ENCODE measurements at places on chromosomes 12 and 14.

DNA sequence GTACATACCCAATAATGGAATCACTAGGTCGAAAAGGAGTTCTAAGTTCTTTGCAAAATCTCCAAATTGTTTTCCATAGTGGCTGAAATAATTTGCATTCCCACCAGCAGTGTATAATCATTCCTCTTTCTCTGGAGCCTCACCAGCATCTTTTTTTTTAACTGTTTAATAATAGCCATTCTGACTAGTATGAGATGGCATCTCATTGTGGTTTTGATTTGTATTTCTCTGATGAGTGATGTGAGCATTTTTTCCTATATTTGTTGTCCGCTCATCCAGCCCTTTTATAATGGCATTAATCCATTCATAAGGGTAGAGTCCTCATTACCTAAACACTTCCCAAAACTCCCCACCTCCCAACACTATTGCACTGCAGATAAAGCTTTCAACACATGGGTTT lies 278.3 kb downstream of the SEC23A start:
- DNase-seq = no peak

GRCh38 chr12:39830171-39830570 lies 210.6 kb upstream of the ABCD2 start:
- DNase-seq = no peak

- no peak for DNase-seq
These were observed 130.4 kb downstream of the BRMS1L start for GRCh38 chr14:35956376-35957085.

DNA sequence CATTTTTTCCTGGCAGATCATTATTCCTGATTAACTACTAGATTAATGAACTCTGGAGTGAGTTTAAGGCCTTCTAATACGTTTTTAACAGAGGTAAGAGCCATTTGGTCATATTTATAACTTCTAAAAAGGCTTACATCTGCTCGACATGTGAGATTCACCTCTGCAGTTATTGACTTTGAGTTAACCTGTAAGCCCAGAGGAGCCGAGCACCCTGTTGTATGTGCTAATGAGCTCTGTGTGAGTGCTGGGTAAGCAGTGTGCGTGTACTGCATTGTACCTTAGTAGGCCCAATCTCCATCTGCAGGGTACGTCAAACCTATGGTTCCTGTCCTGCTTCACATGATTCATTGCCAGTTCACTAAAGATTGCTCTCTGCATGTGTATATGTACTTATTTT lies 18.9 kb downstream of the SLC4A8 start:
- no peak for DNase-seq

- DNase-seq = no peak
These were observed 141.0 kb upstream of the ALG10B start for GRCh38 chr12:38175538-38175937.

DNA sequence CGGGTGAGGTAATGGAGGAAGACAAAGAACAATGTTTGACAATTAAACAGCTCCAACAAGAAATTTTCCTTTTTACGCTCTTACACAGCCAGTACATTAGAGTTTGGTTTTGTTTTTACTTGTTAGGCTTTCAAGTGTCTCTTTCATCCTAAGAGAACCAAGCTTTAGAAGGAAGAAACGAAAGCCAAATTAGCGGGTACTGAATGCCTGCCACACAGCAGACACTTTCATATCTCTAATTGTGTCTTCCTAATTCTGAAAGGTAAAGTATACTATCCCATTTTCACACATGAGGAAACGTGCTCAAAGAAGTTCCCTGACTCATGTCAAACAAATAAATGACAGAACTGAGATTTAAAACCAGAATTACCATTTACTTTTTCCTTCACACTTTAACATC lies 65.0 kb downstream of the CDK17 start:
- no peak for DNase-seq

GRCh38 chr14:103404920-103405319 lies 19.7 kb downstream of the MARK3 start:
- DNase-seq = no peak

- DNase-seq = no peak
These were observed 64.8 kb upstream of the HIF1A start for GRCh38 chr14:61630399-61631044.

DNA sequence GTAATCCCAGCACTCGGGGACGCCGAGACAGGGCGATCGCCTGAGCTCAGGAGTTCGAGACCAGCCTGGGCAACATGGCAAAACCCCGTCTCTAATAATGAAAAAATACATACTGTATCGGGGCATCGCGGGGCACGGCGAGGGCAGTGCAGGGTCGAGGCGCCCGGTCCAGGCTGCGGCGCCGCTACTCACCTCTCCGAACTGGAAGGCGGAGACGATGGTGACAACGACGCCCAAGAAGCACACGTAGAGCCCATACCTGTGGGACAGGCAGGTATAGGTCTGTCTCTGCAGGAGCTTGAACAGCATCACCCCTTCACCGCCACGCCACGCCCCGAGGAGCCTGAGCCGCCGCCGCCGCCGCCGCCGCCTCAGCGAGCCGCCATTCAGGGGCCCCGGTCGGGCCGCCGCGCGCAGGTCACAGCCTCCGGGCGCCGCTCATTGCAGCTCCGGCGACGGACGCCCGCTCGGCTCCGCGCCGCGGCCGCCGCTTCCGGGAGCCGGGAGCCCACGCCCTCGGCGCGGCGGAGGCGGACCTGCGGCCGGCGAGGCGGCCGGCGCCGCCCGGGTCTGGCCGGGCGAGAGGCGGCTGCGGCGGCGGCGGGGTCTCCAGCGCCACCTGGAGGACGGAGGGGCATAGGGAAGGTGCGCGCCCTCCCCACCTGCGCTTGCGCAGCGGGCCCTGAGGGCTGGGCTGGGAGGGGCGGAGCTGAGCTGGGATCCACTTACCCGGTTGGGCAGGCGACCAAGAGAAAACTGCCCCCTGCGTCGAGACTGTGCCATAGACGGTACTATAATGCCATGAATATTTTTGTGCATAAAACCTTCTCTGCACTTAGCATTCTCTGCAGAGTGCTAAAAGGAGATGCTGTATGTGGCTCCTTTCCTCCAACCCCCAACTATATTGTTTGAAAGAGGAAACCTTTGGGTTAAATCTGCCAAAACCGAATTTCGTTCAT lies at the start of gene GNPTAB:
GNPTAB (minus strand) TSS at position 593 of the 959 bp plus-strand sequence; CDS start at position 309, 284 bp downstream.
- DNase-seq = peak; percentile 99

GRCh38 chr14:26175658-26176057 lies 422.2 kb downstream of the NOVA1 start:
- no peak for DNase-seq

- DNase-seq = no peak
These were observed 5.7 kb downstream of the GNG2 start for GRCh38 chr14:51865953-51866747.

DNA sequence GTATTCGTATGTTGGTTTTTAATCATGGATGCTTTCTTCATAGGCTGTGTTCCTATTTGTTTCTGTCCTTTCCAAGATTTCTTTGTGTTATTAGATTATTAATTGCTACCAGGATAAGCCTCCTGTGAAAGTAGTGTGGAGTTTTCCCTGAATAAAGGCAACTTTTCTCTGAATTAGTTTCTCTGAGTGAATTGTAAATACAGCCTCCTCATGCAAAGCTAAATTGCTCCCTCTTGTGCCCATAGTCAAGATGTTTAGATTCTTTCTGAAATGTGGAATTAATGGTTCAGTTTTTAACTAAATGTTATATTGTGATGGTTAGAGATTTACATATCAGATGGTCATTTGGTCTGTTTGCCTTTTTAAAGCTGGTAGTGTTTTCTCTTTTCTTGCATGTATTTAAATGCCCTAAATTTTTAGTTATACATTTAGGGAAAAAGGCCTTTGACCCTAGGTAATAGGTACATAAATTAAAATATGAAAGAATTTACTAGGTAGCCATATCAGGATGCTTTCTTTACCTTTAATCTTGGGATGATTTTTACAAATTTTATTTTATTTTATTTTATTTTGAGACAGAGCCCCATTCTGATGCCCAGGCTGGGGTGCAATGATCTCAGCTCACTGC lies 8.9 kb downstream of the APAF1 start:
- DNase-seq = no peak

- DNase-seq = no peak
These were observed 7.2 kb downstream of the CPNE8 start for GRCh38 chr12:38898001-38898684.

DNA sequence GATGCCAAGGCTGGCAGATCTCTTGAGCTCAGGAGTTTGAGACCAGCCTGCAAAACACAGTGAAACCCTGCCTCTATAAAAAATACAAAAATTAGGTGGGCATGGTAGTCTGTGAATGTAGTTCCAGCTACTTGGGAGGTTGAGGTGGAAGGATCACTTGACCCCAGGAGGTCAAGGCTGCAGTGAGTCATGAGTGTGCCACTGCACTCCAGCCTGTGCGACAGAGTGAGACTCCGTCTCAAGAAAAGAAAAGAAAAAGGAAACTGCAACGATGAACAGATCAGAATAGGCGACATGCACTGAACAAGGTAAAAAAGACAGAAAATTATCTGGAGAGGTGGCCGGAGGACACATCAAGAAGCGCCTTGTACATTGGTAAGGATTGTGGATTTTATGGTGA lies 273.7 kb upstream of the AMIGO2 start:
- DNase-seq = no peak

- DNase-seq = no peak
These were observed 90.2 kb downstream of the FUT8 start for GRCh38 chr14:65502676-65503124.

DNA sequence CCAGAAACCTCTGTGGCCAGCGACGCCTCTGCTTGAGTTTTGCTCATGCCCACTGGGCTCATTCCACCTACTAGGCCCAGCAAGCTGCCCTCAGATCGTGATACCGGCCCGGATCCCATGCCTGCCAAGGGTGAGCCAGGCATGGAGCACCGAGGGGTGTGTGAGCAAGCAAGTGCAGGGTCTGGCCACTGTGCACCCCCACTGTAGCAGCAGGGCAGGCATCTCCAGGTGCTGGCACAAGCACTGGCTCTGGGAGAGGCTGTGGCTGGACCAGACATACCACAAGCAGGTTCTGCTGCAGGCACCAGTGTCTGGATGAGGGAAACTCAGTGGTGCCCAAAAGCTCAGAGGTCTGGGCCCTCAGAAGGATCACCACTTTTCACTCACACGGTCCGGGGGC lies 20.6 kb downstream of the FAM186A start:
- no peak for DNase-seq

DNA sequence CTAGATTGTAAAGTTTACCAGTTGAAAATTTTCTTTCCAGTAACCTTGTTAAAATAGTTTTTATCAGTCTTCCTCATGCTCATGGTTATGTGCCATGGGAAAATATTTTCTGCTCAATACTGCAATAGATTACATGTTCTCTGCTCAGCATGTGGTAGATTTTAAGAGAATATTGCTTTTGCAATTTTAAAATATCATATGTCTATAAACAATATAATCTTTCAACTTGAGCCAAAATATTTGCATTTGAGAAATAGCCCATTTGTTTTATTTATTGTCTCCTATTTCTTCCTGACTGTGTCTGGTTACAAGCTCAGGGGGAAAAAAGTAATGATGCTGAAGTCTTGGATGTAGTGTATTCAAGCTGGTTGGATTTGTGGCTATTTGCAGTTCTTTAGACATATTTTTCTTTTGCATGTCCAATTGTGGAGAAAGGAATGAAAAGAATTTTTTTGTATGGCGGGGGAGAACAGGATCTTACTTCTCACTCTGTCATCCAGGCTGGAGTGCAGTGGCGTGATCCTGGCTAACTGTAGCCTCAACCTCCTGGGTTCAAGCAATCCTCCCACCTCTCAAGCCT lies 342.6 kb upstream of the NAV3 start:
- no peak for DNase-seq

DNA sequence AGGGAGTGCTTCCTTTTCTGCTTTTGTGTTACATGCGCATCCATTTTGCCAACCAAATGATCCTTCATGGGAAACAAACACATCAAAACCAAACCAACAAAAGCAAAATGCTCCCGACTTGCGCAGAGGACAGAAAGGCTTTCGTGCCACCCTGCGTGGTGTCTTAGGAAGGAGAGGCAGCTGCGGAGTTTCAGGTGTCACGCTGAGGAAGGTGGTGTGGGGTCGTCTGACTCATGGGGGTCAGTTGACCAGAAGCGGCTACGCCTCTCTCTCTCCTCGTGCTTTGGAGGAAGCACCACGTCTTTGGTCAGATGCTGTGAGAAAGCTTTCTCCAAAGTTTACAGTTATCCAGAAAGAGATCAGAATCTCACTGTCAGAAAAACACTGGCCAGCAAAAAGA lies 7.9 kb downstream of the EMP1 start:
- DNase-seq = no peak

DNA sequence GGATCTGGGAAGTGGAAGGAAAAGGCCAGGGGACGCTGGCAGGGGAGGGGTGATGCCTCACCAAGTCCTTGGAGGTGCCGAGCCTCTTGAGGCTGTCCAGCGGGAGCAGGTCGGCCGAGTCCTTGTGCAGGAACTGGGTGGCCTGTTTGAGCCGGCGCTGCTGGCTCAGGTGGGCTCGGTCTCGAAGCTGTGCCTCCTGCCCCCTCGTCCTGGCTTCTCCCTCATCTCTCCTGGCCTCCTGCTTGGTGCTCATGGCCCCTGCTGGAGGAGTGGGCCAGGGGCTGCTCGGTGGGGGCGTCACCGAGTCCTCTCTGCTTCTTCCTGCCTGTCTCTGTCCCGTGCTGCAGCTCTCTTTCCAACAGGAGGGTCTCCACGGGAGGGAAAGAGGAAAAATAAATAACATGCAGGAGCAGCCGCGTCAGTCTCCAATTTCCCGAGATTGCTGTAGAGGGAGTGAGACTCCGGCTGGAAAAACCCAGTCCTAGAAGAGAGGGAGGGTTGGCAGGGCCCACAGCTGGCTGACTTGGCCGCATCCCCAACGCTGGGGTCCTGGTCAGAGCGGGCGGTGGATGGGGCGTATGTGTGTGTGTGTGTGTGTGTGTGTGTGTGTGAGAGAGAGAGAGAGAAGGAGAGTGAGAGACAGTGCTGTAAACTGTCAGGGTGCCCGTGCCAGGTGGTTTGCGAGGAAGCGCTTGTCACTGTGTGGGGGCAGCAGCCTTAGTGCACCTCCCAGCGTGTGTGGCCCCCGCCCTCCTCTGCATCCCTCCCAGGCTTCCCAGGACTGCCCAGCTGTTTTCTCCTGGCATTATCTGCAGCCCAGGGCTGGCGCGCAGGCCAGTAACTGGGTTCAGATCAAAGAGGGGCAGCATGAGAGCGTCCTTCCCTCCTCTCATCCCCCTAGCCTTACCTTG lies at the start of gene NRIP2:
NRIP2 (minus strand) TSS at position 455 of the 911 bp plus-strand sequence; CDS start at position 403, 52 bp downstream.
- DNase-seq = peak; percentile 90

GRCh38 chr14:98953551-98954348 lies 318.2 kb downstream of the BCL11B start:
- no peak for DNase-seq

GRCh38 chr12:1912580-1913376 lies 5.7 kb downstream of the CACNA2D4 start:
- peak; percentile 40 for DNase-seq

DNA sequence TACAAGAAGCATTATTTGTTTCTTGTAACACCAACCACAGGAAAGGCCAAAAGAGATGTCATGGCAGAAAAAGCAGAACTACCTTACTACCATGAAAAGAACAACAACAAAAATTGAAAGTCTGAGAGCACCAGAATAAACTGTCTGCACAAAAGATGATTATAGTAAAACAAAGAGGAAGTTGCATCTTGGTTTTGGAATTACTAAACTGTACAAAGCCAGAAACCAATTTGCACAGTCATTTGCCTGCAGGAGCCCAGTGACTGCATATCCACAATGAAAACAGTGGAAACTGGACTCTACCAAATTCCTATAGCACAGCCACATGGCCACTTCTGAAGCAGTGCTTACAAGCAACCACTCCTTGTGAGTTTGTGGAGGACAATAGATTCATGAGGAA lies 276.2 kb downstream of the SSPN start:
- no peak for DNase-seq

Measured in posterior cingulate gyrus (tissue), 11 donors.